Aorta (tissue), 5 donors: ENCODE measurements at places on chromosomes 1 and 21.
A peak's percentile ranks its signal among the peaks of the same experiment; 100 is the strongest.

DNA sequence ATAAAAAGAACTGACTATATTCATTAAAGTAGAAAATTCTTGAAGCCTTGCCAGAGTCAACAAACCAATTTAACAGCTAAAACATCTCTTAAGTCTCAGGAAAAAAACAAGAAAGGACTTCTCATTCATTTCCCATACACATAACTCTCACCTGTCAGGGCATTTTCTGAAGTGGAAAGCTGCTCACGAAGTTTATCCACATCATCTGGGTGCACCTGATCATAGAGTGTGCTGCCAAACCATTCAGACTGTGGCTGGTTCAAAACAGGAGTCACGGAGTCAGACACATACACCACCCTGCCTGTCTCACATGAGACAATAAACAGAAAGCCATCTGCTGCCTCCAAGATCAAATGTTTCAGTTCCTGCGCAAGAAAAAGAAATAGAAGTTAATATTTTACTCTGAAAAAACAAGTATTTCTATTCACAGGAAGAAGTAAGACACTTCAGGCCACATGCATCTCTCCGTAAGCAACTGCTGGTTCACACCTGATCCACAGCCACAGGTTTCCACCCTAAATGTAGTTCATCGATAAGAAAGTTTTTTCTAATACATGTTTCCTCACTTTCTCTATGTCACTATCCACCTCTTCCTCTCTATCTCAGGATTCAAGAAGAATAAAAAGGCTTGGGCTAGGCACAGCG lies 28.2 kb upstream of the CTSK start:
- DNase-seq, result no peak

- DNase-seq, result no peak
These were observed 41.7 kb downstream of the ITPKB start for GRCh38 chr1:226697151-226697928.

GRCh38 chr1:47837866-47838561 lies 159.2 kb downstream of the TRABD2B start:
- DNase-seq, result no peak

DNA sequence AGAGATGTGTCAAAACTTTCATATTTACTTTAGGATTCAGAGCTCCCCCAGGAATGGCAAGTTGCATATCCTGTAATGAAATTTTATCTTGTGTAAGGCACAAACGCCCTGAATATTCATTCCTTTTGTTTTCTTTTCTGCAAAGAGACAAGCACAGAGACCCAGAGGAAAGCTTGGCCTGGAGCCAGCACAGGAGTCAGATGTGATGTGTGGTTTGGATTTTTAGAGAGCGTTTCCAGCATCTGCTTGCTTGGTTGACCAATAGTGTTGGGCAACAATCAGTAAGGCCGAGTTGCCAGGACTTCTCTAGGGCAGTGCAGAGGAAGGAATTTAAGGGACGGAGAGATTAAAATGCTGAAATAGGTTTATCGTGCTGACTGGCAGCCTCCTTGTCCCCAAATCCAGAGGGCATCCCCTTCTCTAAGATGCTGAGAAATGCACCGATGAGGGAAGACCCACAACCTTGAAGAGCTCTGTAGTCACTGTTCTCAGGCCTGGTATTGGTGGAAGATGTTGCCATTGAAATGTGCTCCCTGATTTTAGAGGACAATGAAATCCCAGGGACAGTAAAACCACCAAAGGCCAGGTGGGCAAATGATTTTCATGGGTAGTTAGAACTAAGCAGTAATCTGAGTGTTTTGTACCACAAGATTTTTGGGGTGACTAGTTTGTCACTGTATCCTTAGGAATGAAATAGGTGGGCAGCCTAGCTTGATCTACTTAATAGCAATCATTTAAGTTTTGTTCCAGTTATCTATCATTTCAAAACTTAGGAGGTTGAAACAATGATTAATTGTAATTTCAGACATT lies 37.9 kb upstream of the RHOU start:
- DNase-seq, result peak; percentile 86

DNA sequence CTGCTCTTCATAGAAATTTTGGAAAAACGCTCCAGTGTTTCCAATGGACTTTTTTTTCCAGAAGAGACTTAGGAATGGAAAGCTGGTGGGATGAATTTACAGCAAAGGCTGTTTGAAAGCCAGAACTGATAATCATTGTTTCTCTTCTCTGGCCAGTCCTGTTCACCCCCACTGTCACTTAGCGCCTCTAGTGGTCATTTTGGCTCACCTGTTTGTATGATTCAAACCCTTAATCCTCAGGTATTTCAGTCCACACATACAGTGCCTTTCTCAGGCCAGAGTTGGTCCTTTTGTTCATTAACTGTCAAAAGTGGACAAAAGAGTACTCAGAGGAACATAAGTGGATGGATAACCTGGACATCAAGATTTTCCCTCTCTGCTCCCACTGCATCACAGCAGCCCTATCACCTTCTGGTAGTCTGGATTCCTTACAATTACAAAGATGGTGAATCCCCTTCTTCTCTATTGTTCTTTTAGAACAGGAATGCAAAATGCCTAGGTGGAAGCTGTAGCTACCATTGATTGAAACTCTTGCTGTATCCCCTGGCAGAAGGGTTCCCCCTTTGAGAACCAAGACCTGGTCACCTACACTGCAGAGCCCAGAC lies 177.6 kb upstream of the OLFM3 start:
- no peak for DNase-seq

DNA sequence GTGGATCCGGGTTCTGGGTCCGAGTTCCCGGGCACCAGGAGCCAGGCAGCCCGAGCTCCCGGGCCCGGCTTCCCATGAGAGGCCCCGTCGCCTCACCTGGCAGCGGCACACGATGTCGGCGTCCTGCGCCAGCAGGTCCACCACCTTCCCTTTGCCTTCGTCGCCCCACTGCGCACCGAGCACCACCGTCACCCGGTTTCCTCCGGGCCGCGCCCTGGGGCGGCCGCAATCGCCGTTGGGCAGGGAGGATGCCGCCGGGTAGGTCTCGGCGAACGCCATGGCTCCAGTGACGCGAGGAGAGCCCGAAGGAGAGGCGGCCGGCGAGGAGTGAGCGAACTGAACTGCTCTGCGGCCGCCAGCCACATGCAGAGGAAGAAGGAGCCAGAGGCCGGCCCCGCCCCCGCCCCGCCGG lies at the start of gene ADSS2:
TSS of gene ADSS2 (minus strand) at position 371 of the 412 bp plus-strand sequence. CDS start at position 279, 92 bp downstream.
- no peak for DNase-seq

- DNase-seq, result no peak
These were observed 62.1 kb downstream of the SLC66A1 start for GRCh38 chr1:19374083-19374801.

DNA sequence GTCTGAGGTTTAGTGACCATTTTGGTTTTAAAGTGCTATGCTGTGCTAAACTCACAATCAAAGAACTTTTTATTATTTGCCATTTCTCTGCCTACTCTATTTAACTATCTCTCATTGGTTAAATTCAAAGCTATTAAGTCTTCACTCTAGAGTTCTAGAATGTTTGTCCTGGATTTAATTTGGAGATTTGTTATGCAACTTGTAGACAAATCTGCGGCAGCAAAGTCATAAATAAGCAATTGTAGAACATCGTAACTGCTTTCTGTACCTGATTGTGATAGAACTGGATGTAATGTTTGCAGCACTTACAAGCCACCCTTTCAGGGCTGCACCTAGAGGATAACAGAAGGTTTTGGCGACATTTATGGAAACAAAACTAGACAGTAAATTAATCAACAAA lies 566.5 kb upstream of the ADGRL2 start:
- DNase-seq, result no peak

DNA sequence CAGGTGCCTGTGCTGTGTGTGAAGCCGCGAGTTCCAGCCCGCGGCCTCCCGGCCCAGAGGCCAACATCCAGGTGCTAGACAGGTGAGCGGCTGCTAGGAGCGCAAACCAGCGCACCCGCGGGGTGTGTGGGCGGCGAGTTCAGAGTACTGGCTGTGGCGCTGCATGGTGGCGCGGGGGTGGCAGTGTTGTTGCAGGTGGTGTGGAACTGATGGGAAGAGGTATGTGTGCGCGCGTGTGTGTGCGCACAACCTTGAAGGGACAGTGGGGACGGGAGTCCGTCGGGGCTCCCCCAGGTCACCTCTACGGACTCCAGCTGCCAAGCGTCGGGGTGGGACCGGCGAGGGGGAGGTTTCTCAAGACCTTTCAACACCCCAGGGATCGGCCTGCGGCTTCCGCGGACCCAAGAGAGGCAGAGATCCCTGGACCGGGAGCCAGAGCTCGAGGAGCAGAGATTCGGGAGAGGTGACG lies 433 bp upstream of the DMBX1 start:
- DNase-seq, result no peak

DNA sequence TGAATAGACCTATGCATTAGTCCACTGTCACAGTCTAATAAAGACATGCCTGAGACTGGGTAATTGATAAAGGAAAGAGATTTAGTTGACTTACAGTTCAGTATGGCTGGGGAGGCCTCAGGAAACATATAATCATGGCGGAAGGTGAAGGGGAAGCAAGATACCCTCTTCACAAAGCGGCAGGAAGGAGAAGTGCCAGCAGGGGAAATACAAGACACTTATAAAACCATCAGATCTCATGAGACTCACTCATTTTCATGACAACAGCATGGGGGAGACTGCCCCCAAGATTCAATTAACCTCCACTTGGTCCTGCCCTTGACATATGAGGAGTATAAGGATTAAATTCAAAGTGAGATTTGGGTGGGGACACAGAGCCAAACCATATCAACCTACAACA lies 59.4 kb downstream of the CAPN9 start:
- DNase-seq, result no peak

- DNase-seq, result no peak
These were observed 10.2 kb downstream of the MACF1 start for GRCh38 chr1:39214714-39214997.

GRCh38 chr1:33373606-33374005 lies 52.7 kb upstream of the A3GALT2 start:
- no peak for DNase-seq

DNA sequence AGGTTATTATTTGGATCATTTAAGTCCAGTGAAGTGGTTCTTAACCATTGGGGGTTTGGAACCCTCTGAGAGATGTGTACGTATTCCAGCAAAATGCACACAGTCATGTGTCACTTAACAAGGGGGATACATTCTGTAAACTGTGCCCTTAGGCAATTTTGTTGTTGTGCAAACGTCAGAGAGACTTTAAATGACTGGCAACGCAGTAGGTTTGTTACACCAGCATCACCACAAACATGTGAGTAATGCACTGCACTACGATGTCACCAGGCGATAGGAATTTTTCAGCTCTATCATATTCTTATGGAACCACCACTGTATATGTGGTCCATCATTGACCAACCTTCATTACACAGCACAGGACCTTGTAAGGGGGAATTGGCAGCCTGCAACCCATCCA lies 11.9 kb downstream of the AHCYL1 start:
- DNase-seq, result no peak

- DNase-seq, result peak; percentile 54
These were observed 110.5 kb upstream of the COL6A1 start for GRCh38 chr21:45870851-45871615.

- DNase-seq, result peak; percentile 12
These were observed 16.1 kb downstream of the IL6R start for GRCh38 chr1:154420961-154421924.

DNA sequence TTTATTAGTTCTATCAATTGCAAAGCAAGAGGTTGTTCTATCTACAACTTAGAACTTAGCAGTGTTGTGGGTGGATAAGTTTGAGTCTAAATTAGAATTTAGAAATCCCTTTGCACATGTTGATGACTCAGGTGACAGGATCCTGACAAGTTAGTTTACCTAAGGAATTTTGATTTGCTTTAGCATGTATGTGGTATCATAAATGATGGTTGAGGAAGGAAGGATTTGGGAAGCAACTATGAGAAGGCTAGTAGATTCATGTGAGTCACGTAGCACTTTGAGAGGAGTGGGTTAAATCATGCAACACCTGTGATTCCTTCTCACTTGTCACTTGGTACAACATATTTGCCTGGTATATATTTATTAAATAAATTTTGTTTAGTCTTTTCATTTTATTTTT lies 223.7 kb upstream of the USP25 start:
- DNase-seq, result no peak

DNA sequence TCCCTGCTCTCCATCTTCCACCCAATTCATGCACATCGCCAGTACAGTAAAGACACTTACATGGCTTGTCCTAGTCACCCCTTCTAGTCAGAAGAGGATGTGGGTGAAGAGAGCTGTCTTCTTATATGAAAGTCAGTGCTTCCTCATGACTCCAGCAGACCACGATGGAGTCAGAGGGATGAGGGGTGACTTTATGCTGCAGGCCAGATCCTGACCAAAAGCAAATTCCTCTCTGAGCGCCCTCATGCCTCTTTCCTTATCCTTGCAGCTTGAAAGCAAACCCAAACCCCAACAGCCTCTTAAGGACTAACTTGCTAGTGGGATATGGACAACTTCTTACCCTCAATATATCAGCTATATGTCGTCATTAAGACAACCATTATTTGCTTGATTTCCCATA lies 348.2 kb upstream of the DUSP10 start:
- DNase-seq, result no peak

DNA sequence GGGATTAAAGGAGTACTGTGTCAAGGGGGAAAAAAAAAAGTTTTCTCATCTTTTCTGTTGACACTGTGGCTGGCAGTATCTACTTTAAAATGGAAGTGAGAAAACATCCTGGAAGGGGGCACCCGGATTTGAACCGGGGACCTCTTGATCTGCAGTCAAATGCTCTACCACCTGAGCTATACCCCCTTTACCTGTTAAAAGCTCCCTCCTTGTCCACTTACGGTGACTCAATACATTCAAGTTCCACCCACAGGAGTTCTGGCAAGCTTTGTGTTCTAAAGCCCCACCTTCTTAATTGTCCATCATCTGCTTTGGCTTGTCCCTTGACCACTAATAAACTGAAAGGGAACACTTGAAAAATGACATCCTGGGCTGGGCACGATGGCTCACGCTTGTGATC lies 68.2 kb downstream of the FNBP1L start:
- no peak for DNase-seq

- no peak for DNase-seq
These were observed 22.9 kb downstream of the SYT11 start for GRCh38 chr1:155882235-155882634.

DNA sequence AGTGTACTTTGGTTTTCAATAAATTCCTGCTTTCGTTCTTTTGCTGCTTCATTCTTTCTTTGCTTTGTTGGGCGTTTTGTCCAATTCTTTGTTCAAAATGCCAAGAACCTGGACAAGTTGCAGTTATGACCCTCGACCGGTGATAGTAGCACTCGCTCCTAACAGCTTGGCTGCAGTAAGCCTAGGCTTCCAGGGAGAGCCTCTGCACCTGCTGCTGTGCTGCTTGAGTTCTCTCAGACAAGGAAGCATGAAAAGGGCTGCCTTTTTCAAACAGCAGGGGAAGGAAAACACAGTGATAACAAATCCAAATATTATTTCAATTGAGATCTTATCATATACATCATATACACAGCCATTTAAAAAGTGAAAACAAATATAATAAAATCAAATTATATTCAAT lies 12.8 kb upstream of the RIPK4 start:
- DNase-seq, result peak; percentile 13
